ENCODE measurements at places on chromosomes 2 and 18. TPM values are rescaled to one million over a fixed set of nuclear protein-coding genes. Genes with fewer than 3 reads are reported as not detected.

DNA sequence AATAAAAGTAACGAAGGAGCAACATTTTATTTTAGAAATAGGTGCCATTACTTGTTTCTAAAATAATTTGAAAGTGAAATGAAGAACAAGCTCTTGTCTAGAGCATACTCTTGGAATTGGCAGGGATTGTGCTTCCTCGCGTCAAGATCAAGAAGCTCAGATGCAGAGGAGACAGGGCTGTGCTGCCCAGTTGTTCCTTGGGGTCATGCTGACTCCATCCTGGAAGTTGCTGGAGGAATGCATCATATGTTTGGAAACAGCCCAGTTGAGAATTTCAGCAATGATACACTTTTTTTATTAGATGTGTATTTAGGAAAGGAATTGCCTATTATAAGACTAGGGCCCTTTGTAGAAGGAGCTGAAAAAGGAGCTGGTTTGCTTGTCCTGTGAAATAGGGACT lies 17.2 kb downstream of the LTBP1 start:
- DNase-seq: no peak

GRCh38 chr2:210687786-210688470 lies 131.5 kb downstream of the CPS1 start:
- DNase-seq: no peak

DNA sequence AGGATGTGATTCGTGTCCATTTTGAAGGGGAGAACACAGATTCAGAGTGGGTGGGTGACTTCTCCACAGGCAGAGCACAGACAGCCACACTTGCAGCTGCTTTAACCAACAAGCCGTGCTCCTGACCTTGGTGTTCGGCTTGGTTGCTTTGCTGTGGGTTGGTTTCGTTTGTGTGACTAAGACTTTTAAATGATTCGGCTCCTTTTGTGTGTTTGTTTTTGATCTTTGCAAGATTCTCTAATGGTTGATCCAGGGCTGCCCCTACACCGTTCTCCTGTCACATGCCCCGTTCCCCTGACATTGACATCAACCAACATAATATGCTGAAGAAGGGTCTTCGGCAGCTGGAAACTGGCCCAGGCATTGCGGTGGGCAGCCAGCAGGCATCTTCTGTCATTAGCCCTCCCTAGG lies 95.9 kb upstream of the MBOAT2 start:
- peak; percentile 68 for DNase-seq

GRCh38 chr2:47645246-47645645 lies 137.7 kb upstream of the MSH6 start:
- DNase-seq: no peak

DNA sequence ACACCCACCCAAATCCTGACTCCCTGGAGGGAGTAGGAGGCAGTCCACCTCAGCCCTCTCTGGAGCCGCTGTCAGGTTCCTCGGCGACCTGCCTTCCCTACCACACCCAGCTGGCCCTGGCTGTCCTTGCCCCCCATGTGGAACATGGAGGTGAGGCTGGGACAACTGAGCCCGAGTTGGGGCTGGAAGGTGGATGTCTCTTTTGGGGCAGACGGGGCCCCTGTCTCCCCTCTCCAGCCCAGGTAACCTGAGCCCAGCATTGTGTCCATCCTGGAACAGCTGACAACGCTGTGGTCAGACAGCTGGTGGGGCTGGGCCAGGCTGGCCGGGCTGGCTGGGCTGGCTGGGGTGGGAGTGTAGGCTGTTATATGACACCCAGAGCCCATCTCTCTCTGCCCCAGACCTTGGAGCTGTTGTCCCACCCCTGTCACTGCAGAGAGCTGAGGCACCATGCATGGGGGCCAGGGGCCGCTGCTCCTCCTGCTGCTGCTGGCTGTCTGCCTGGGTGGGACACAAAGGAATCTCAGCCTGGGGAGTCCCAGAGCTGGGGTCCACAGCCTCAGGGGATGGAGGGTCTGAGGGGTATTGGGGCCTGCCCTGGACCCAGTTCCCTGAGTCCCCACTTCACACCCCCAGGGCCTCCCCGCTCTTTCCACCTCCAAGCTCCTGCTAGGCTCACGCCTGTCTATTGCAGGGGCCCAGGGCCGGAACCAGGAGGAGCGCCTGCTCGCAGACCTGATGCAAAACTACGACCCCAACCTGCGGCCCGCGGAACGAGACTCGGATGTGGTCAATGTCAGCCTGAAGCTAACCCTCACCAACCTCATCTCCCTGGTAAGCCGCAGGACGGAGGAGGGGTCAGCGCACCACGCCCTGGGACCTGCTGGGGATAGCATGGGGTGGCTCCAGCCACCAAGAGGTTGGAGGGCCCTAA lies at the start of gene CHRNG:
TSS of gene CHRNG (plus strand) at position 395 of the 934 bp plus-strand sequence. CDS start at position 451, 56 bp downstream.
- DNase-seq: no peak

GRCh38 chr2:42801381-42801780 lies 9.0 kb upstream of the HAAO start:
- peak; percentile 55 for DNase-seq

DNA sequence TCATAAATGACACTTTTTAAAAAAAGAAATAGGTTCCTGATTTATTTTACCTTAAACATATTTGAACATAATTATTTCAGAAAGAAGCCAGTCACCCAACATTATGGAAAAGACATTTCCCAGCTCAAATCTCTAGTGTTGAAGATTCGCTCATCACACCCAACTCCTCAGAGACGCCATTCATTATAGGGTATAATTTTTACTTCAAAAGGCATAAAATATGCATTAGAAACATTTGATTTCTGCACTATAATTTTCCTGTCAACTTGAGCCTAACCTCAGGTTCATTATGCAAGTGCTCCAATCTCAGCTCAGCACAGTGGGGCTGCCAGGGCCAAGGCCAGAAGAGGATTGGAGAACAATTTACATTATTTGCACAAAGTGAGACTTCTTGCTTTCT lies 58.8 kb upstream of the TTN start:
- DNase-seq: no peak

- peak; percentile 60 for DNase-seq
Observed at GRCh38 chr2:1856922-1857321, 112.6 kb upstream of the PXDN start.

TEX261 gene
- 59.6 TPM for total RNA-seq

POLR1A gene
- total RNA-seq: 13.0 TPM

KCNIP3 gene
- total RNA-seq: 4.1 TPM

GULP1 gene
- total RNA-seq: 83.9 TPM

SETBP1 gene
- 5.5 TPM for total RNA-seq
